Muscle of back (tissue), 13 donors: ENCODE measurements at places on chromosomes 7 and 10.

DNA sequence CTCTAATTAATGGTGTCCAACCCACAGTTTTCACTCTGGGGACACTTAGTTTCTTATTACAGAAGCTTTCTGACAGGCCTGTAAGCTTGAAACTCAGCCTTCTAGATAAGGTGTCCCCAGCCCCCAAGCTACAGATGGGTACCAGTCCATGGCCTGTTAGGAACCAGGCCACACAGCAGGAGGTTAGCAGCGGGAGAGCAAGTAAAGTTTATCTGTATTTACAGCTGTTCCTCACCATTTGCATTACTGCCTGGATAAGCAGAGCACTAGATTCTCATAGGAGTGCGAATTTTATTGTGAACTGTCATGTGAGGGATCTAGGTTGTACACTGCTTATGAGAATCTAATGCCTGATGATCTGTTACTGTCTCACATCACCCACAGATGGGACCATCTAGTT, 93.7 kb downstream of the TMEM26 start:
- no peak for DNase-seq

GRCh38 chr10:29657719-29658274, 23.0 kb upstream of the SVIL start:
- DNase-seq = no peak

- DNase-seq = peak; percentile 49
These were observed 219.5 kb downstream of the GLI3 start for GRCh38 chr7:42017349-42017986.

DNA sequence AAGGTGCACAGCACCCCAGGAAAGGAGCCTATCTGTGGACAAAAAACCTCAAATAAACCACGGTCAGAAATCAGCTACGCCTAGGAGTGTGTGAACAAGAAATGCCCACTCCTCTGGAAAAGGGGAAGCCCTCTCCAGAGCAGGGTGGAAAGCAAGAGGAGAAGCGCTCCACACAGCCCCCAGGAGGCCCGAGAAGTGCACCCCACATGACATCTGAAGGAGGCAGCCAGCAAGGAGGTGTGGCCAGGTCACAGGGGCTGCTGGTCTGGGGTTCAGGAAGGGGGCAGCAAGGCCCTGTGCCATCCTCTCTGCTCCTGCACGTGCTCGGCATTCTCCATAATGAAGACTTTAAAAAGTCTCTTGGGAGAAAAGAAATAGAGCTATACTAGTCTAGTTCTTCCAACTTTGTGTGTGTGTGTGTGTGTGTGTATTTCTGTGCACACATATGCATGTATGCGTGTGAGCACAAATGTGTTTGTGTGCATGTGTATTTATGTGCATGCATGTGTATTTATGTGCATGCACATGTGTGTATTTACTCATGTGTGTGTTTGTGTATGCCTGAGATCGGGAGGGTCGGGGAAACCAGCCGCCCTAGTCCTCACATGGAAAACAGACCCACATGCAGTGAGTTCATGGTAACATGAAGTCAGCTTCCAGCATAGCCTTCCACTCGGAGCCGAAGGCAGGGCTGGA, 76.5 kb downstream of the TNS3 start:
- DNase-seq = no peak

DNA sequence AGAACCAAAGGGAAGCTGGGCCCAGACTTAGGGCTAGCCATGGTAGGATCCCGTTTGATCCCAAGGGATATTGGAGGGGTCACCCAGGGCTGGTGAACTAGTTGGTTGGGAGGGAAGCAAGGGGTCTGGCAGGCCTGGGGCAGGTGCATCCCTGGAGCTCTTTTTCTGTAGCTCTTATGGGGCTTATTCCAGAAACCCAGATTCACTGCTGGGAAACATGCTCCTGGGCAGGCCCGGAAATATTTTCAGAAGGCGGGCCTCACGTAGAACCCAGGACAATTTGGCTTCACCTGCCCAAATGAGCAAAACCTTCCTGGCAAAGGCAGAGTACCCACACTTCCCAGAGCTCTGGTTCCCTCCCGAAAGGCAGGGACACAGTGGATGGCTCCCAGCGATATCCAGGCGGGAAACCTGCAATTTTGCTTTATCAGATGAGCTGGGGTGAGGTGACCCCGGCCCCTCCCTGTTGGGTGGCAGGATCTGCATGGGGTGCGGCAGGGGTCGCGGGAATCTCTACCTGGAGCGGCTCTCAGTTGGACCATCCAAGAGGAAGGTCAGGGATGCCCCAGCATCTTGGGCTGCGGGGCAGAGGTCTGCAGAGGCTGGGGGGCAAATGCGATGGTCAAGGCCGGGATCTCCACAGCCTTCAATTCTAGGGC, 533.9 kb downstream of the TCERG1L start:
- no peak for DNase-seq

DNA sequence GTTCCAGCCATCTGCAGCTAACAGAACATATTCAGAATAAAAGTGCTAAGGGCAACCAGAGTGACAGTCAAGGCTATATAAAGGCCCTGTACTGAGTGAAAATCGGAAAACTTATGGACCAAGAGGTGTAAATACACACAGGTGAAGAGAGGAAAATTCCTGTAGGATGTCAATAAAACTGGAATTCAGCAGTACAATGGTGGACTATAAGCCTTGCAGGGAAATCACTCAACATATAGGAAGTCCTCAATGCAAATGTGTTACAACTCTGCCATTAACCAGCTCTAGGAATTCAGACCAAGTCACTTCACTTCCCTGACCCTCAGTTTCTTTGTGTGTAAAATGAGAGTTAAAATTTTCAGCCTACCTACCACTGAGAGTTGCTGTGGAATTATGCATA, 7.7 kb downstream of the USP6NL start:
- no peak for DNase-seq

DNA sequence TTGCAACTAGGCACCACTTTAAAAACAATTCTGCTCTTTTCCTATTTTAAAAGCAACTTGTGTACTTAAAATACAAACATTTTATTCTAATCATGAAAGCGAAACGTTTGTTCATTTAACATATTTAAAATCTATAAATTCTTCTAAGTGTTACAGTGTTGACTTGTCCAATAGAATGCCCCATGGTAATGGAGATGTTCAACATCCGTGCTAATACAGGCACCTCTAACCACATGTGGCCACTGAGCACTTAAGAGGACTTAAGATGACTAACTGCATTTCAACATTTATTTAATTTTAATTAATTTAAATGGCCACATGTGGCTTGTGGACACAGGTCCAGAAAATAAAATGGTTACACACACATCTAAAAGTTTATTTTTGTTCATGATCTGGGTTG, 115.1 kb downstream of the TPK1 start:
- DNase-seq = no peak

- DNase-seq = no peak
These were observed 35.8 kb downstream of the GNAT3 start for GRCh38 chr7:80476035-80476434.
